Panc1 (cell line): ENCODE measurements at places on chromosomes 6 and 20.

DNA sequence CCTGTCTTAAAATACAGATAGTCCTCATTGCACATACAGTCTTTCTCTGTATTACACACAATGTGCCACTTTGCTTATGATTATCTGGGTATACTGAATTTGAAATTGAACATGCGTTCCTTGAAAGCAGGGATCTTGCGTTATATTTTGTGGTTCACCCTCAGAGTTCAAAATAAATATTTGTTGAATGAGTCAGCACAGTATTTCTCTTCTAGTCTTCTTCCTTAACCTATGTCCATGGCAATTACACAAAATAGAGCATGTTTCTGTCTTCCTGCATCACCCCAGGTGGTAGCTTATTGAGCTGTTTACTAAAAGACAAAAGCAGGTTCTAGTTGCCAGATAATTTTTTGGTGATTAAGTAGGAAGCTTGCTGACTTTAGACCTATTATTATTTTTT, 272.9 kb upstream of the FERMT1 start:
- DNase-seq, result no peak

GRCh38 chr6:13413466-13413862, 73.9 kb downstream of the GFOD1 start:
- DNase-seq, result no peak

- no peak for DNase-seq
Observed at GRCh38 chr20:29298759-29299613, 1958.5 kb upstream of the DEFB115 start.

DNA sequence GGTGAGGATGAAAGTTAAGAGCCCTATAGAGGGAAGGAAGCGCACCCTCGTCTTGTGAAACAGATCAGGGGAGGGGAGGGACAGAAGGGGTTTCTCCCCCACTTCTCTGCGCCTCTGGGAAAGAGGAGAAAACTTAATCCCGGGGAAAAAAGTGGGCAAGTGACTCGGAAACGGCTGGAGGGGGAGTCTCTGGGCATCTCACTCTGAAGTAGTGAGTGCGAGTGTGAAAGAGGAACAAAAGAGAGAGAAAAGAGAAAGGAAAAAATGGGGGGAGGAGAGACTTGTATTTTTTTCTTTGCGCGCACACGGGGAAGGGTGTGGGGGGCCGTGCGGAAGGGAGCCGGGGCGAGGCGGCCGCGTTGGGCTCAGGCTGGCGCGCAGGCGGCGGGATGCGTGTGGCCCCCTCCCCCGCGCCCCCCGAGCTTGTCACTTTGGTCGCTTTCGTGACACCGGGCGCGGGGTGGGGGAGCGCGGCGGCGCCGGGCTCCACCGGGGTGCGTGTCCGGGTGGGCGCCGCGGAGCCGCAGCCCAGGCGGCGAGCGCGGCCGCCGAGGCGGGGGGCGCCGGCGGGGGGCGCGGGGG, 454 bp downstream of the L3MBTL3 start:
- no peak for DNase-seq

- no peak for DNase-seq
Observed at GRCh38 chr6:131222773-131223172, 87.5 kb downstream of the AKAP7 start.

DNA sequence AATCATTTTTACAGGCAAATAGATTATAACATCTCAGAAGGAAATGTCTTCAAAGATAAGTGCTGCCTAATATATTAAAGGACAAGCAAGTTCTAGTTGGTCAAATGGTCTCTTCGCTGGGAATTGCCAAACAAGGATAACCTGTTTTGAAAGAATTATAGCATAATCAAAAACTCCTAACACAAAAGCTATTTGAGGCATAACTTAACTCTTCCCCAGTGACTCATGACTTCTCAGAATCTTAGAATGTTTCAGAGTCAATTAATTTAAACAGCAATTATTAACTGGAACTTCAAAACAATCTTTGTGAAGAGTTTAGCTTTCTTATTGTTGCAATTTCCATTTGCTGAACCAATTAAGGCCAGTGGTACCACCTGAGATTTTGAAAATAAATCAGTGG, 126.6 kb downstream of the MTFR2 start:
- no peak for DNase-seq

GRCh38 chr20:2816583-2817340, 598 bp downstream of the TMEM239 start:
- DNase-seq, result no peak

- DNase-seq, result no peak
Observed at GRCh38 chr6:48183811-48184605, 73.0 kb upstream of the PTCHD4 start.

DNA sequence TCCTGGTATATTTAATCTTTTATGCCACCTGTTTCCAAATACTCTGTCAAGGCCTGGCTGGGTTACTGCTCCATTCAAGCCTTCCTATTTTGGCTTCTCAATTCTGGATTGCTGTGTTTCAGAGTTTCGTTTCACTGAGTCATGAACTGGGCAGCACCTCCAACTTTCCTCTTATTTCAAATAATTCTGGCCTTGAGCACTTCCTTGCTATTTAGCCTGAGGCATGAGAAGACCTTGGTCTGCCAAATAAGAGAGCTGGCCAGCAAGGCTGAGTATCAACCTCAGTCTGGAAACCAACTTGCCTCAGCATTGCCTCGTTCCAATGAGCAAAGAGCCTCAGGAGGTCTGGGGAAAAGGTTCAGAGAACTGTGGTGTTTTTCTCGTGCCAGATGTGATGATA, 66.6 kb downstream of the TNFAIP3 start:
- no peak for DNase-seq
